ENCODE measurements at places on chromosomes 16 and 17.

GRCh38 chr17:1234455-1234854 is 35.8 kb upstream of the BHLHA9 start:
- DNase-seq: no peak

DNA sequence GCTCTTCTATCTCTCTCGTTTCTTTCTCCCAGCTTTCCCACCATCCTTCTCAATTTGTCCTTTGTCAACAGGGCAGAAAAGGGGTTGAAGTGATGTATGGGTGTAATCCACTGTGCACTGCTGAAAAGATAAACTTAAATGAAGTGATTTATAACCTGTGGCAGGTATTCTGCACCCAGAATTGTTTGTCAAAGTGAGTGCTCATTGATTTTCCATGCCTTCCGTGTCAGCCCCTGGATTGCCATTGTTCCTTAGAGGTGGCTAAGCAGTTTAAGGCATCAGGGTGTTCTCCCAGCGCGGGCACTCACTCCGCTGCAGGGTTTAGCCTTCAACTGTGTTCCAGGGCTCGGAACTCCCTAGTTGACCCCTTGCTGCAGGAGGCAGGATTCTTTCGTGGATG is 82.9 kb downstream of the PITPNC1 start:
- DNase-seq: no peak

GRCh38 chr17:75614556-75615270 is 18.5 kb upstream of the SMIM5 start:
- no peak for DNase-seq

- no peak for DNase-seq
Measured at GRCh38 chr16:58475091-58475619, 24.8 kb upstream of the NDRG4 start.

DNA sequence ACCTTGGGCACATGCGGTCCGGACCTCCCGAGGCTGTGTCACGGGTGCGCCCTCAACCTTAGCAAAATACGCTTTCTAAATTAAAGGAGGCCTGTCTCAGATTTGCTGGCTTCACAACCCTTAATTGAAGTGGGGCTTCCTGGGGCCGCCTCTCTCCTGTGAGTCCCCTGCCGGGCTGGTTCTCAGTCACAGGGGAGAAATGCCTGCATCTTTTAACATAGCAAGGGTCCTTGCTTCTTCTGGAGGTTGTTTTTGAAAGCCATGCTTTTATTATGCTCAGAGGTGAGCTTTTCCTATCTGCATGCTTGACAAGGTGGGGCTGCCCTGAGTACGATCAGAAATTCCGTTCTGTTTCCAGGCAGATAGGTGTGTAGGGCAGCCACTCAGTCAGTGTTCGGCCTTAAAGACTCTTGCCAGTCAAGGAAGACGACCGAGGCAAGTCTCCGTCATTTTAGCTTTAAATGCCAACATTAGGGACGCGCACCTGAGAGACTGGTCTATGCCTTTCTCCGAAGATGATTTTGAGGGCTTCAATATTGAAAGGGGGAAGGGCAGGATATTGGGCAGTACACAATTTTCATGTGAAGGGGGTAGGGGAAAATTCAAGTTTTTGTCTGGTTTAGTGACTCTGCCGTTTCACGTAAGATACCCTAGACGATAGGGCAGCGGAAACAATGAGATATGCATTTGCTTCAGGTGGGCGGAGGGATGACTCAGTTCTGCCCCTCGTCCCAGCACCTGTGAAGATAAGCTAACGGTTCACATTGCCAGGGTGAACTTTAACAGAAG is 5.5 kb upstream of the SLC7A5 start:
- no peak for DNase-seq

DNA sequence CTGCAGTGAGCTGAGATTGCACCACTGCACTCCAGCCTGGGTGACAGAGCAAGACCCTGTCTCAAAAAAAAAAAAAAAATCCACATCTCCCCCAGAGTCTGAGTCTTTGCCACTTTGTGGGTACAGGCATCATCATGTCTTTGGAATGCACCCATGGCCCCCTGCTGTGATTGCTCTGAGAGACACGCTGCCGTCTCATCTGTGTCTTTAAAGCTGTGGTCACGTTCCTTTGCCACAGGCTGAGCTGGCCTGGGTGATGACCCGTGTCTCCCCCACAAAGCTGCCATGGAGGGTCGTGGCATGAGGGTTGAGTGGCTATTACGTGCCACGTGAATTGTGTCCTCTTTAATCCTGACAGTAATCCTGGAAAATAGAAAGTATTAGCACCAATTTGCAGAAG is 20.2 kb downstream of the CRISPLD2 start:
- no peak for DNase-seq

- DNase-seq: no peak
Measured at GRCh38 chr17:260031-260791, 78.8 kb upstream of the DOC2B start.

GRCh38 chr17:66429680-66430079 is 127.3 kb downstream of the PRKCA start:
- no peak for DNase-seq

DNA sequence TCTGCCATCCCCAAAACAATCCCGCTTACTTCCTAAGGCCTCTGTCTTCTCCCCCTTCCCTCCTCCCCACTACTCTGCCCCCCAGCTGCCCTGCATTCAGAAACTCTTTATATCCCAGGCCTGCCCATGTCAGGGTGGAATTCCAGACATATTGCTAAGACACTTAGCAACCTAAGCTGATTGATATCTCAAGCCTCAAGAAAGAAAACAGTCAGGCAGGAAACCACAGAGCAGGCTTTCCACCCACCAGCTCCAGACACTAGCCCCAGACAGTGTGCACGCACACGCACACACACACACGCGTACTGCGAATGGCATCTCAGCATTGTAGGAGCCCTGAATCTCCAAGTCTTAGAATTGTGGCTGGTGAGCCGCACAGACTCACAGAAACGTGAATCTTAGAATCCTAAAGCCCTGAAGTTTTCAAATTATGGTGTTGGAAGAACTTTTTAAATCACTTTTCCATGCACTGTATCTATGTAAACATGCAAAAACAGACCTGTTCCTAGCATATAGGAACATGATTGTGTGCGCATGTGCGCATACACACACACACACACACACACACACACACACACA is 8.8 kb upstream of the LPCAT2 start:
- DNase-seq: peak; percentile 72

GRCh38 chr17:13569398-13570123 is 32.2 kb downstream of the HS3ST3A1 start:
- DNase-seq: no peak

- DNase-seq: no peak
Measured at GRCh38 chr16:1097156-1097555, 1.1 kb upstream of the C1QTNF8 start.

GRCh38 chr16:2813771-2814221 is 3.2 kb upstream of the PRSS21 start:
- no peak for DNase-seq

DNA sequence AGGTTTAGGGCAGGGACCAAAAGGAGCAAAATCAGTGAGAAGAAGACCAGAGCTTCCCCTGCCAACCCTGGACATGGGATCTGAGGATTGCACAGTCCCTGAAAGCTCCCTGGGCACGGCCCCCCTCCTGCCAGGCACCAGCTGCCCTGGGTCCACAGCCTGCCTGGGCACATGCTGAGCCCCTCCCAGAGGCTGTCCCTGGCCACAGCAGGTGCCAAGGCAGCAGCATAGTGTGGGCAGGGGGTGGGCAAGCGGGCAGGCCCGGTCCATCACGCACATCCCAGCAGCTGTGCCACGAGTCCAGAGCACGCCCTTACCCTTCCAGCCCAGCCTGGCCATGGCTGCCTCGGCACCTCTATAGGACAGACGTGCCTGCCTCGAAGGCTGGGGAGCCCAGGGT is 12.7 kb downstream of the SCN4A start:
- DNase-seq: no peak

DNA sequence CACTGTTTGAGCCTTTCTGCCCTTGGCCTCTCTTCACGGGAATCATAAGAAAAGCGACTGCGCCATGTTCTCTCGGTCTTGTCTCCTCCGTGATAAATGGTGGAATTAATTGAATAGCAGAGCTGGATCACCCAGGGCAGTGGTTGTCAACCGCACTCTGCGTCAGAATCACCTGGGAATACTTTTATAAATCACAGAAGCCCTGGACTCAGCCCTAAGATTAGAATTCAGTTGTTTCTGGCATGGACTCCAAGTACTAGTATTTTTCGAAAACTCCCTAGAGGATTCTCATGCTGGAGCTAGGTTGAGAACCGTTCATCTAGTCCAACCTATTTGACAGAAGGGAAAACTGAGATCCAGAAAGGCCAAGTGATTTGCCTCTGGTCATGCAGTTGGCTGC is 64.1 kb downstream of the SPACA3 start:
- peak; percentile 28 for DNase-seq

GRCh38 chr17:49969134-49969759 is at the start of gene DLX4:
Gene DLX4, plus strand, starts transcription at chr17:49969190. Its CDS starts 279 bp downstream, at chr17:49969469.
- no peak for DNase-seq

GRCh38 chr17:17743391-17744112 is 62.3 kb downstream of the RAI1 start:
- no peak for DNase-seq

DNA sequence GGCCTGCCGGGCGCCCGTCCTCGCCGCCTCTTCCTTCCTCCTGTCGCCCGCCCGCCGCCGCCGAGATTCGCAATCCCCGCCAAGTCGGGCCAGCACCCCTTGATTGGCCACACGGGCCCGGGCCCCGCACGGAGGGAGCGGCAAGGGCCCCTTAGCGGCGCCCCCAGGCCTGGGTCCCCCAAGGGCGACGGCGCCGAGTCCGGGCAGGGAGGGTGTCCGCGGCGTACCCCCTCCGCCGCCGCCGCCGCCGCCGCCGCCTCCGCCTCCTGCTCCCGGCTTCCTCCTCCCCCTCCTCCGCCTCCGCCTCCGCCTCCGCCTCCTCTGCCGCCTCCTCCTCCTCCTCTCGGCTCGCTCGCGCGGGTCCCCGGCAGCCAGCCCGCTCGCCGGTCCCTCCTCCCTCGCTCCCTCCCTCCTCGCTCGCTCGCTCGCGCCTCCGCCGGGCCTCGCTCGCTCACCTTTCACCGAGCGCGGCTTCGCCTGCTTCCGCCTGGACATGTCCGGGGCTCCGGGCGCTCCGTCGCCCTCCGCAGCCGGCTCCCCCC is 561 bp downstream of the ZNF423 start:
- DNase-seq: no peak

DNA sequence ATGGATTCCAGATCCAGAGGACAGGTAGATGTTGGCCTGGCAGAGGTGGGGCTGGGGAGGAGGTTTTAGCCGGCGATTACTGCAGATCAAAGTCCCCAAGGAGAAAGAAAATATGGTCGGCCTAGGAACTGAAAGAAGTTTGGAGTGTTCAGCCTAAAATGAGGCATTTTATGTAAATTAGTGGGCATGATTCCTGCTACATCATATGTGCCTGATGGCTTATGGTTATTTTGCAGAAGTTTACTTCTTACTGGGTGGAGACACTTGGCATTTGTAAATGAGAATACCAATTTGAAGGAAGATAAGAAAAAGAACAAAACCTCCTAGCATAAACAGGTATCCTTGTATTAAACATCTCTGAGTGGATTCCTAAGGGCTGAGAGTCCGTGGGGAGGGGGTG is 149.3 kb downstream of the FOXL1 start:
- no peak for DNase-seq

- no peak for DNase-seq
Measured at GRCh38 chr17:66543526-66543925, 241.1 kb downstream of the PRKCA start.

GRCh38 chr16:86038926-86039310 is 140.0 kb downstream of the IRF8 start:
- no peak for DNase-seq

GRCh38 chr17:68627956-68628575 is 26.9 kb upstream of the FAM20A start:
- no peak for DNase-seq

DNA sequence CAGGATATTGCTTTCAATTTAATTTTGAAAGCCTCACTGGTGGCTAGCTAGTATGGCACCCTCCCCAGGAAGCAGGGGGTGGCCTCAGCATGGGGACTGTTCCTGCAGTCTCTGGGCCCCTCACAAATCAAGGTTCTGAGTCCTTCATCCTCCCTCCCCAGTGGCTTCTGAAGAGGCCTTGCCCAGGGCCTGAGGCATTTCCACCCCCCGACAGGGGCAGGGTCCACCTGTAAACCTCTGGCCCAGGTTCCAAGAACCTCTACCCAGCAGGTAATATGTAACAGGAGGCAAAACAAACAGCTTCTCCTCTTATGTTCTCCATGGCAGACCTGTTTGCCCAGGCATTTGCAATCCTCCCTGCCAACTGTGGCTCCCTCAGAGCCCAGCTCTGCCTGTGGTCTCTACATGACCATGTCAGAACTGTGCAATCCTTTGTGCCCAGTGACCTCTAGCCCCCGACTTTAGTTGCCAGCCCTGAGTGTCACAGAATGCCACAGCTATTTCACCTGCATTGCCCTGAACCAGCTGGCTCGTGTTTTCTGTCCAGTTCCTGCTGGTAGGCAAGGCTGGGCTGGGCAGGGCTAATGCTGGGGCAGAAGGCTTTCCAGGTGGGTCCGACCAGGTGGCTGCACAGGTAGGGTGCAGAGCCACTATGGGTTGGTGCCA is 14.3 kb downstream of the ACSF2 start:
- no peak for DNase-seq

DNA sequence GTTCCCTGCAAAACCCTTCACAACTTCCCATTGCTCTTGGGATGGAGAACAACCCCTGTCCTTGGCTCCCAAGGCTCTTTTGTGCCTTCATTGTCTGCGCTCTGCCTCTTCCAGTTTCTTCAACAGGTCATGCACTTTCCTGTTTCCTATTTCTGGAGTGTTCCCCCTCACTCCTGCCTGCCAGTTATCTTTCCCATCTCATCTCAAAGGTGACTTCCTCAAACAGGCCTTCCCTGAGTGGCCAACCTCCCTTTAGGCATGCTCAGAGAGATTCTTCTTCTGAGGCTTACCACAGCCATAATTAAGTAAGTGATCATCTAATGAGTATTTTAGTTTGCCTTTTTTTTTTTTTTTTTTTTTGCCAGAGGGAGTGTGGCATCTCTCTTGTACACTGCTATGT is 2.9 kb upstream of the CYLD start:
- no peak for DNase-seq

DNA sequence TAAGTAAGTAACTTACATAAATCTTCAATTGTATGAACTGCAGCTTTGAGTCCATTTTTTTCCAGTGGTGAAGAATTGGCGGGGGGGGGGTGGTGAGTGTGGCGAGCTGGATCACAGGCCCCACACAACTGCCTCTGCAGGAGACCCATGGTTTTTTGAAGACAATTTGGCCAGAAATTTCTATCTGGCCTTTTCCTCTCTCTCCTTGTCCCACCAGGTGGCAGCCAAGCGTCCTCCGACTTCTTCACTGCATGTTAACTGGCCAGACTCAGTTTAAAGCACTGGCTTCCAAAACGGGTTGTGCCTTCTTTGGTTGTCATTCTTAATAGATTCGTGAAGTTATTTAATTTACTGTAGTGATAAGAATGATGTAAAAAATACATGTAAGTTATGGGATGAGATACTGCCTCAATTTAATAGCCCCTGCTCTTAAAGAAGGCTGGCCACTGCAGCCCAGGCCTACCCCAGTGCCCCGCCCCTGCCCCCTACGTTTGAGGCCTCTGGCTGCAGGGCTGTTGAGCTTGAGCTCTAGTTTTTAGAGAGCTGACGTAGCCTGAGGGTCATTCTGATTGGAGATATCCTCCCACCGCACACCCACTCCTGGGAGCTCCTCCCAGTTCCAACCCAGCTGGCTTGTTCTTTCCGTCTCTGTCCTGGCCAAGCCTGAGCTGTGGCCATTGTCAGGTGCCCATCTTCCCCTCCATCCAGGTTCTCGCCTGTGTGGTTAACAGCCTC is 36.4 kb downstream of the AKAP1 start:
- DNase-seq: no peak

All from vagina (tissue), 2 donors.